Activated T-cell treated with anti-CD3 and anti-CD28 coated beads for 1 hour (primary cell): ENCODE measurements at places on chromosomes 5 and 9.

GRCh38 chr9:84819491-84819991 lies 150.0 kb downstream of the NTRK2 start:
- DNase-seq: no peak

DNA sequence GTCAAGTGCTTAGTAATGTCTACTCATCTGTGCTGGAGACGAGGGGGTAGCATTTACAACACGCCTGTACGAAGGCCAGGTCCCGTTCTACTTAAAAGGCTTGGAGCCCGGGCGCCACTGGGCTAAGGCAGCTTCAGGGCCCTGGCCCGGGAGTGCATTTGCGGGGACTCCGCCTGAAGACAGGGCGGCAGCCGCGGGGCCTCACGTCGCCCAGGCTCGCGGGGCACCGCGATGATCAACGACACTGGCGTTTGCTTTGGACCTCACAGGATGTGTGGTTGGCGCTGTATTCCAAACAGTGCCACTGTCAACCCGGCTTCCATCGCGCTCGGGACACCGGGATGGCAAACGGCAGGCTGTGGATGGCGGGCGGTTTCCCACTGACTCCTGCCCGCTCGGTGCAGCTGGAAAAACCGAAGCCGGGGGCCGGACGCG lies 1.1 kb upstream of the TENT4A start:
- DNase-seq: peak; percentile 34

DNA sequence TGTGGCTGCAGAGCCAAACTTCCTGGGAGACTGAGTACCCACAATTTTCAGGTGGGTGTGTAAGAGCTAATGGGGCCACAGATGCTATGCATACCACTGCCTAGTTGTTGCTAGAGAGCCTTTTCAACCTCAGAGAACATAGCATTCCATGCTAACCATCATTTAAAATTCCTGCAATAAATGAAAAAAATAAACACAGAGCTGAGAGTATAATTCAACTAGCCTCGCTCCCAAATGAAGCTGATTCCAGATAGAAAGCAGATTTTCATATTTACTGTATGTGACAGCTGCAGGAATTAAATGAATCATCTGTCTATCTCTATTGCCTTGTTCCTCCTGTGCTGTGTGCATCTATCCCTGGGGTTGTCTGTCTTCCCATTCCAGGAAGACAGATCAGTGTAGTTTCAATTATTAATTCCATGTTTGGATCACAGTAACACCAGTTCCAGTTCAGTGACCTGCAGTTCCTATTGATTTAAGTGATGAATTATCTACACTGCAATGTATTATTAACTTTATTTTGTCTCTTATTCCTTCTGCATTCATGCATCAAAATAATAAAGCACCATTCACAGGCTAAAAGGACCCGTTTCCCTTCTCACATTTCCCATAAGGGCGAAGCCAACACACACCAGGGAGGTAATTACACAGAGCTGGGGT lies 324.5 kb downstream of the SLIT3 start:
- no peak for DNase-seq

DNA sequence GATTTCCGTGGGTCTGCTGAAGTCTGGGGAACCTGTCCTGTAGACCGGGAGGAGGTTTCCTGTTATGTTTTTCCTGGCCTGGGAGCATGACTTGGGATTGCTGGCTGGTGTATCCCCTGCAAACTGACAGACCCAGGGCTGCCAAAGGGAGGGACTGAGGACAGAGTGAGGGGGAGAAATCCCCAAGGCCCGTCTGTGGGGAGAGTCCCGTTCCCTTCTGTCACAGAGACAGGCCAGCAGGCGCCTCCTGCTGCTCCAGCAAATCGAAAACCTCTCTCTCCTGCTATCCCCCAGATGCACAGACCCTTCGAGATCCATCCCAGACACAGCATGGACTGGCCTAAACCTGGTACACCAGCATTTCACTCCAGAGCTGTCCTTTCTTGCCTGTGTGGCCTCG lies 56.2 kb upstream of the ALDH1B1 start:
- DNase-seq: no peak

- no peak for DNase-seq
Measured at GRCh38 chr5:122183098-122183787, 53.9 kb downstream of the ZNF474 start.

DNA sequence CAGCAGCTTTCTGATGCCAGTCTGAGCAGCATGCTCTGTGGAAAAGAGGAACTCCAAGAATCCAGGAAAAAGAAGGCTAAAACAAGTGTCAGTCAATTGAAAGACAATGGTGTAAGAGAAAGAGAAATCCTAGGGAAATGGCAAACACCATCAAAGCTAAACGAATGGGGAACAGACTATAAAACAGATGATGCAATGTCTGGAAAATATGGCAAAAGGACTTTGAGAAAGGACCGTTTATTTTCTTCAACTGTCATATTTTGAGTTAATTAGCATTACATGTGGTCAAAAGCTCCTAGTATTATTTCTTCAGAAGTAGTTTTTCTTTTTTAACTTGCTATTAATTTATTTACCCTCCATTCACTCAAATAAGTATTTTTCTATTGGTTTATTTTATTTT lies 465.2 kb downstream of the LRRC70 start:
- no peak for DNase-seq

DNA sequence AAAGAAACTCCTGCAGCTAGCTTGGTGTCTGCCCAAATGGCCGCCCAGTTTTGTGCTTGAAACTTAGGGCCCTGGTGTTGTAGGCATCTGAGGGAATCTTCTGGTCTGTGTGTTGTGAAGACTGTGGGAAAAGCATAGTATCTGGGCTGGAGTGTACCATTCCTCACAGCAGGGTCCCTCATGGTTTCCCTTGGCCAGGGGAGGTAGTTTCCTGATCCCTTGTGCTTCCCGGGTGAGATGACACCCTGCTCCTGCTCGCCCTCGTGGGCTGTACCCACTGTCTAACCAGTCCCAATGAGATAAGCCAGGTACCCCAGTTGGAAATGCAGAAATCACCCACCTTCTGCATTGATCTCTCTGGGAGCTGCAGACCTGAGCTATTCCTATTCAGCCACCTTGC lies 182.8 kb downstream of the GDNF start:
- no peak for DNase-seq

GRCh38 chr5:150161242-150162141 lies 5.1 kb upstream of the CDX1 start:
- DNase-seq: peak; percentile 68

GRCh38 chr9:38405785-38406184 lies 13.3 kb downstream of the ALDH1B1 start:
- no peak for DNase-seq

DNA sequence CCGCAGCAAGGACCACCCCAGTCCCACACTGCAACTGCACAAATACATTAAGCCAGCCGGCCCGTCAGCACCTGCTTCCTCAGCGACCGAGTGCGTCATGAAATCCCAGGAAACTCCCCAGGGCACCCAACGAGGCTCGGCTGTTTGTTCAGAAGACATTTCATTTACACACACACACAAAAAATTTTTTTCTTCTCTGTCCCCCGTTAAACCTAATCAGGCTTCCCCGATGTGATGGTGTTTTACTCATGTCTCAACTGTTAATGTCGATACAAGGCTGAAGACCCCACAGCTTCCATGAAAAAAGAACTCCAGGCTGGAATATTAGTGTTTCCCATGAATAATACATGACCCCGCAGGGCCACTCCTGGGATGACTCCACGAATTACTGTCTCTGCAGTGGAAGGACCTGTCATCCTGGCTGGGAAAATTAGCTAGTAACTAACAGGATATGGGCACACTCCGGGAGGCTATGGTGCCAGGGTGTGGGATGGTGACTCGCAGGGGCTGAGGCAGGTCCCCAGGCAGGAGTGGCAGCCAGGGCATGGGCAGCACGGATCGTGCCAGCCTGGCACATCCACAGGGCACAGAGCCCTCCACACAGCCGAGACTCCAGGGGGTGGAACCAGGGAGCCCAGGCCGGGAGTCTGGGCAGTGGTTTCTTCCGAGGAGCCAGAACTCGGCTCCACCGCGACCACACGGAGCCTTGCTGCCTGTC lies 102.4 kb downstream of the VAV2 start:
- no peak for DNase-seq

GRCh38 chr9:123591283-123591682 lies 235.3 kb downstream of the CRB2 start:
- DNase-seq: no peak

GRCh38 chr9:98980291-98980690 lies 36.6 kb downstream of the COL15A1 start:
- DNase-seq: no peak

GRCh38 chr9:71308454-71308853 lies 187.0 kb upstream of the TRPM3 start:
- no peak for DNase-seq

- DNase-seq: no peak
Measured at GRCh38 chr5:107505763-107506534, 164.8 kb downstream of the EFNA5 start.

GRCh38 chr9:8946461-8946860 lies 1146.9 kb upstream of the DMAC1 start:
- no peak for DNase-seq

GRCh38 chr5:125756456-125756855 lies 666.8 kb upstream of the GRAMD2B start:
- no peak for DNase-seq

GRCh38 chr5:113194125-113194524 lies 217.5 kb downstream of the DCP2 start:
- no peak for DNase-seq

GRCh38 chr9:19967216-19967887 lies 178.5 kb upstream of the SLC24A2 start:
- DNase-seq: no peak

DNA sequence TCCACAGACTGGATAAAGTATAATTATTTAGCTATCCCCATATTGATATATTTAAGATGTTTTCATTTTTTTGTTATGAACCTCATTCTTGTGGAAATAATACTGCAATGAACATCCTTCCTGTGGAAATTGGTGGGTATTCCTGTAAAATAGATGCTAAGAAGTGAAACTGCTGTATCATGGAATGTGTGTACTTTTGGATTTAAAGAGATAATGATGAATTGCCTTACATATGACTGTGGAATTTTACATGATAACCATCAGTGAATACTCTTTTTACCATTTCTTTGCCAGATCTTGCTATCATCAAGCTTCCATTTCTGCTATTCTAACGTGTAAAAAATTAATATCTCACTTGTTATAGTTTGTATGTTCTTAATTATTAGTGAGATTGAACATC lies 847.9 kb downstream of the EFNA5 start:
- no peak for DNase-seq

GRCh38 chr9:71901695-71902597 lies 9.0 kb downstream of the ABHD17B start:
- no peak for DNase-seq

- no peak for DNase-seq
Measured at GRCh38 chr9:125750627-125751011, 3.4 kb downstream of the PBX3 start.

DNA sequence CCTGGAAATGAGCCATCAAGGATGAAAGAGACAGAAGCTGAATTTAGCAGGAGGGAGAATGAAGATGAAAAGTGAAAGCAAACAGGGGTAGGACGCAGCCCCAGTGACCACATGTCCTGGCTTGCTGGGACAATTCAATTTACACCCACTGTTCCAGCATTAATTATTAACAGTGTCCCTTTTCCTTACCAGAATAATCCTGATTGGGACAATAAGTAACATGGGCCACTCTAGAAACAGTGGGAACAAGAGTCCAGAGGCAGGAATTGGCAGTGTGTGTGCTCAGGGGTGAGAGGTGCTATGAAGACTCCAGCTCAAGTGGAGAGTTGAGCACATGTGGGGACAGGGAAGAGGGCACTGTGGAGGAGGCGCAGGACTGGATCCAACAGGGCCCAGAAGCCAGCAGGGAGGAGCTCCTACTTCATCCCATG lies 147.1 kb downstream of the C5orf15 start:
- no peak for DNase-seq

DNA sequence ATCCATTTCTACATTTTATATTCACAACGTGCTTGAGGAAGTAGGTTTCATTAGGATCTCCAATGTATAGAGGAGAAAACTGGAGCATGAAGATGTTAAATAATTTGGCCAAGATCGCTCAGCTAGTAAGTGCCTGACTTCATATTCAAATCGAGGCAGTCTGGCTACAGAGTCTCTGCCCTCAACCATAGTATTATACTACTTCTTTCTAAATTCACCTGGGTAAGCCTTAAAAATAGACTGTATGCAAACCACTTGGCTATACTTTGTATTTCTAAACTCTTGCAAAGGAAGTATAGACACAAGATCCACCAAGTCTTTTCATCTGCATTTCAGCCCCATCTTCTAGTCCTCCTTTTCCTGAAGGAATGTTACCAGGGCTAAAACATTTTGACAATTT lies 232.0 kb downstream of the PLK2 start:
- no peak for DNase-seq

- DNase-seq: no peak
Measured at GRCh38 chr9:89021154-89021803, 30.0 kb downstream of the S1PR3 start.

GRCh38 chr5:178372142-178372571 lies 139.6 kb upstream of the PHYKPL start:
- no peak for DNase-seq

DNA sequence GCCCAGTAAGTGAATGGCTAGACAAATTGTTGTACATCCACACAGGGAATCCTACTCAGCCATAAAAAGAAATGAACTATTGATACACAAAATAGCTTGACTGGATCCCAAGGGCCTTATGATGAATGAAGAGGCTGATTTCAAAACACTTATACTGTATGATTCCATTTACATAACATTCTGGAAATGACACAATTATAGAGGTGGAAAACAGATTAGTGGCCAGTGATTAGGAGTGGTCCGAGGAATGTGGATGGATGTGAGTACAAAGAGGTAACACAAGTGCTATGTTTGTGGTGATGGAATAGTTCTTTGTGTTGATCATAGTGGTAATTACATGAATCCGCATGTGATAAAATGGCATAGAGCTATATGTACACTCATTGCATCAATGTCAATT lies 4.7 kb upstream of the UBLCP1 start:
- DNase-seq: no peak

DNA sequence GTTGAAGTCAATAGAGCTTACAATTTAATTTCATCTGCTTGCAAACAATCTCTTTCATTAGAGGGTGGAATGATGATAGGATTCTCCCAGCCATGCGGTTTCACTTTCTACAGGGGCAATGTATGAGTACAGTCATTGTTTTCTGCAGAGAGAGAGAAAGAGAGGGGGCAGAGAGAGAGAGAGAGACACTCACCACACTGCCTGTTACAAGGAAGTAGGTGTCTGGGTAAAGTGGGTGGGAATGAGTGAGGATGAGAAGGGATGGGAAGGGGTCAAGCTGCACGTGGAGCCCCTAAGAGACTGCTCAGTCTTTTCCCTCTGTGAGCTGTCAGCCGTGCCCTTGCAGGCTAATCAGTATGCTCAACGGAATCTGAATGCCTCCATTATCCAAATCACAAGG lies 454.3 kb downstream of the KDM4C start:
- DNase-seq: no peak

- DNase-seq: no peak
Measured at GRCh38 chr5:112757468-112758208, 20.0 kb downstream of the APC start.

- DNase-seq: no peak
Measured at GRCh38 chr9:36207546-36208012, 16.9 kb downstream of the CLTA start.
